ENCODE measurements at places on chromosomes 12 and 14.

DNA sequence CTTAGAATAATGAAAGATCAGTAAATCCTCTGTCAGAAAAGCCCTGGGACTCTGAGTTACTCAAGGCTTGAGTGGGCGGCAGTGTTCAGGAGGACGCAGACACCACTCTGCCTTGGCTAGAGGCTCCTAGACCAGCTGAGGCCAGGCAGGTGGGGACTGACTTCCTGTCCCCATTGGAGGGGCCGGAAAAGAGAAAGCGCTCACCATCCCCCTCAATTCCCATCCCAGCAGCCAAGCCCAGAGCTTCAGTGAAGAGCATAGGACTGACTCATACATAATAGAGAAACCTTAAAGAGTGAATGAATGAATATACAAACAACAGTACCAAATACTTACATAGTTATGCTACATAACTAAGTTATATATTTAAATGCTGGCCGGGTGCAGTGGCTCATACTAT is 62.0 kb downstream of the PLEKHG7 start:
- DNase-seq = no peak

- DNase-seq = no peak
Observed at GRCh38 chr12:68067762-68068376, 78.6 kb downstream of the IFNG-AS1 start.

DNA sequence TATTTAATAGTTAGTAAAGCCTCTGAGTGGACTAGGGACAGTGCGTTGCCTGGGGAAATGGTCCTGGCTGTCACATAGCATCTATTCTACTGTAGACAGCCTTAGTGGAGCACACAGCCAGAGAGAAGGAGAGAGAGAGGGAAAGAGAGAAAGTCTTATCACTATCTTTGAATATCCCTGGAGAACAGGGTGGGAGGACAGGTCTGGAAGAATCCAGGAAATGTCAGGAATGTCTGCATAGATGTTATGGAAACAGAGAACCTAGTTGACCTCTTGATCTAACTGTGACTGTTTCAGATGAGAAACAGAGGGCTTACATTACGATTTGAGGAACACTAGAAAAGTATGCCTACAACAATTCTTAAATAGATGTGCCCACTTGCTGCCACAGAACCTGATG is 92.8 kb downstream of the SLC15A5 start:
- DNase-seq = no peak

GRCh38 chr12:45279931-45280830 is 64.3 kb downstream of the ANO6 start:
- no peak for DNase-seq

DNA sequence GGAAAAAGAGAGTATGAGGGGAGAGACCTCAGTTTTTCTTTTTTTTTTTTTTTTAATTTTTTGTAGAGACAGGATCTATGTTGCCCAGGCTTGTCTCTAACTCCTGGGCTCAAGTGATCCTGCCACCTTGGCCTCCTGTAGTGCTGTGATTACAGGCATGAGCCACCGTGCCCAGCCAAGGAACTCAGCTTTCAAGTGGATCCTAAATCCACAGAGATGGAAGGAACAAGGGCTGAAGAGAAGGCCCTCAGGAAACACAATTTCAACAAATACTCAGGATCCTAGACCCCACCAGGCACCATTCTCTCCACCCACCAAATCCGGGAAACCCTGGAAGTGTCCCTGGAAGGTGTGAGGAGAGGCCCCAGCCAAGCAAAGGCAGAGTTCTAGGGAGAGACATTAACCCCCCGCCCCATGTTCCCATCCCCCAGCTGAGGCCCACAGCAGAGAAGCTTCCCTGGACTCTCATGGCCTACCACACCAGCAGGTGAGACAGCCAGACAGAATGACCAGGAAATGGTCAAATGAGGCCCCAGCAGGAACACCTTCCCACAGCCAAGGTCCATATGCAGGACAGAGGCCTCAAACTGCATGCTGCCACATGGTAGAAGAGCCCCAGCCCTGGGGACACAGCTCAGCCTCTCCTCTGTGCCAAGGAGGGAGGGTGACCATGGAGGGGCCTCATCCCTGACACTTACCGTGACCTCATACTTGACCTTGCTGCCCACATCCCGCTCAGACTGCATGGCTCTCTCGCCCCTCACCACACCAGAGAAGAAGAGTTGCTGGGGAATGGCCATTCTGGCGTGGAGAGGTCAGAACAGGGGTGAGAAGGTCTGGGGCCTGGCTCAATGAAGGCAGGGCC is 14.1 kb downstream of the ITGA7 start:
- no peak for DNase-seq

DNA sequence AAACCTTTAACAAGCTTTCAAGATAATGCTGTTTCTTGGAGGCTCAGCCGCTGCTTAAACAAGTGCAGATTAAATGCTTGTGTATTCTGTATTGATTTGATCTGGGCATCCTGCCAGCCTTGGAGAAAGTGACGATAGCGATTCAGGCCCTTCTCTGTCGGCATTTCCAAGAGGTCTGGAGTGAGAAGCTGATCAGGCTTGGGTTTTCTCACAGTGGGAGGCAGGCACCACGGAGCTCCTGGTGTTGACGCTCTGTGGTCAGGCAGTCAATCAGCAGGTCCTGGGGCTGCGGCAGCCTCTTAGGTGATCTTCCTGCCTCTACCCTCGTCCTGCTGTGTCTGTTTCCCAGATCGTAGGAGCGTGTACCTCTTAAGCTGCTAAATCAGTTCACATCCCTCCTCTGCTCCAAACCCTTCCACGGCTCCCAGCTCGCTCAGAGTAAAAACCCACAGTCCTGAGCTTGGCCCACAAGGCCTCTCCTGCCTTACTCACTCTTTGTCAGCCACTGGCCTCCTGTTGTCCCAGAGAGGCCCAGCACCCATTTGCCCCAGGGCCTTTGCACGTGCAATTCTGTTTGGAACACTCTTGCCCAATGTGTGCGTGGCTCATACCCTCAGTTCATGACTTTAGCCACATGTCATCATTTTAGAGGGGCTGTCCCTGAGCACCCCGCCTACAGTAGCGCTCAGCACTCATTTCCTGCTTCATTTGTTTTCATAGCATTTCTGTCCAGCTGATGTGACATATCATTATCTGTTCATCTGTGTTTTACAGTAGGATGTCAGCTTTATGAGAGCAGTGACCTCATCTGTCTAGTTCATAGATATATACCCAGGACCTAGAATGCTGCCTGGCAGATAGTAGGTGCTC is 155.4 kb downstream of the AACS start:
- no peak for DNase-seq

GRCh38 chr12:108721824-108722223 is 9.5 kb downstream of the CORO1C start:
- no peak for DNase-seq

GRCh38 chr14:73685328-73685727 is 28.9 kb downstream of the PNMA1 start:
- no peak for DNase-seq

GRCh38 chr12:111293266-111294009 is 75.5 kb downstream of the PHETA1 start:
- DNase-seq = no peak

DNA sequence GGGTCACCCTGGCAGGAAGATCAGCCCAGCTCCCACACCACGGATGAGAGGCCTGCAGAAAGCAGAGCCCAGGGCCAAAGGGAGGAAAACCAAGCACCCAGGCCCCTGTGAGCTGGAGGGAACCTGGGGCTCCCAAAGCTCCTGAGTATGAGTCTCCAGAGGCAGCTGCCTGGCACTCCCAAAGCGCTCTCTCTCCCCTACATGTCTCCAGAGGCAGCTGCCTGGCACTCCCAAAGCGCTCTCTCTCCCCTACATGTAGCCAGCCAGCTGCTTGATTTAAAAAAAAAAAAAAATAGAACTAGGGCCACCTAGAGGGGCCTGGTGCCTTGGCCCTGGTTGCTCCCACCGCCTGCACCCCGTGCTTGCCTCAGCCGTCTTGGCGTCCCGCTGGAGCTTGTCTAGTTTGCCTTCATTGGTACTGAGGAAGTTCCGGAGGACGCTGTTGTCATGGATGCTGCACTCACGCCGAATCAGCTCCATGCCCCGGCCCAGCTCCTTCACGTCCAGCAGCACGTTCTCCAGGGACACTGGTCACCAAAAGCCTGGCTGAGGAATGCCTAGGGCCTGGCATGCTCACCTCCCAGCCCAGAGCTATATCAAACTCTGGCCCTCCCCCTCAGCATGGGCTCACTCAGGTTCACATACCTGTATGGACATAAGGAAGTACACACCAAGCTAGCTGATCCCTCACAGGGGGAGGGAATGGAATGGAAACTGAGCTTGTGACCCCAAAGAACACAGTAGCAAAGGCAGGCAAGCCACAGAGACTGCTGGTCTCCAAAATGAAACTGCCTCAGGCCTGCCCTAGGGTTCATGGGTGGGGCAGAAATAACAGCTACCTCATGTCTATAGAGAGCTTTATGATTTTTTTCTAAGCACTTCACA is 24.7 kb downstream of the PRPF40B start:
- no peak for DNase-seq

- DNase-seq = no peak
Observed at GRCh38 chr14:68133856-68134255, 314.3 kb downstream of the RAD51B start.

- peak; percentile 97 for DNase-seq
Observed at GRCh38 chr12:28583701-28584261, 393.5 kb downstream of the CCDC91 start.

- no peak for DNase-seq
Observed at GRCh38 chr14:30874120-30874998, at the start of gene COCH. TSS of gene COCH (plus strand) at chr14:30874559. CDS start at chr14:30874939, 380 bp downstream.

- no peak for DNase-seq
Observed at GRCh38 chr12:66290716-66291200, 11.5 kb upstream of the HELB start.

GRCh38 chr12:10140001-10140400 is 10.0 kb upstream of the CLEC7A start:
- DNase-seq = peak; percentile 83

- DNase-seq = no peak
Observed at GRCh38 chr14:54317391-54317790, 79.4 kb upstream of the CDKN3 start.

DNA sequence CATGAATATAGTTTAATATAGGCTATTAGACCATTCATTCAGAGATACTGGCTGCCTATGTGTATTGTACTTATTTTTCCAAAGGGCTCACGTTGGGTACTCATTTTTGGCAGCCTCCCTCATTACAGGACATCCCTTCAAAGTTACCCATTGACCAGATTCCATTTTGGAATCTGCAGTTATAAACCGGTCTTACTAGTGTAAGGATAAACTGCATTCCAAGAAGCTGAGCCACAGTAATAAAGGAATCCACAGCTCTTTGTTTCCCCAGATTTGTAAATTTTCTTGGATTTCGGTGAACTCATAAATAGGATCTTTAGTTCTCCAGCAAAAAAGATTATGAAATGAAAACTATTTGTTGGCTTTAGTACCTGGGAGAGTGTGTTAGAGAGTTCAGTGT is 18.9 kb upstream of the CFL2 start:
- no peak for DNase-seq

DNA sequence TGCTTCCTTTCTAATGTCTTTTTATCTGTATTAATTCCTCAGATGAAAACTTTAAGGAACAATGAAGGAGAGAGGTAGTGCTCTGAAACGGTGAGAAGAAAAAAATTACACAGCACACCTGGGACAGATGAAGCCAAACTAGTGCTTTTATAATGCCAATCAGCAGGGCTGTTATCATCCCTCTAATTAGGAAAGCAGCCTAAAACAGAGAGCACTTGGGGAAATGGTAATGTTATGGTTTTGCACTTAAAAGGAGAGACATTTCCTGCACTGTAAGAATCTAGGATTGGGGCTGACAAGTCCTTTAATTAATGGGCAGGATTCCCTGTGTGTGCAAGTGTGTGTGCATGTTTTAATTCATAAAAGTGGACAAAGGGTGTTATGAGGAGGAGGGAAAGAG is 4.8 kb upstream of the LMO3 start:
- DNase-seq = no peak

DNA sequence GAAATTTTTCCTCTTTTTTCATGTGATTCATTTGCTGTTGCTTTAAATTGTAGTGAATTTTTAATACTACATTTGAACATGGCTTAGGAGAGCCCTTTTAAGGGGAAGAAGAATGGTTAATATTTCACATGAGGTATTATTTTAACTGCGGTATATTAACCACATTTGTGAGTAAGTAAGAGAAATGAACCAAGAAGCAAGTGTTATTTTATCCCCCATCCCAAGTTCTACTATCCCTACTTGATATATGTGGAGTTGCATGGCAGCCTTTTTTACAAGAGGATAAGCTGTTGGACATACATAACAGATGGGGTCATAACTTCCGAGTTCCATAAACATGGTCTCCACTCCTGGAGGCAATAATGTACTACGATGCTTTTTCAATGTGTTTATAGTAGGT is 623.3 kb downstream of the LRFN5 start:
- no peak for DNase-seq

GRCh38 chr12:40597133-40597532 is 95.1 kb upstream of the CNTN1 start:
- DNase-seq = no peak

DNA sequence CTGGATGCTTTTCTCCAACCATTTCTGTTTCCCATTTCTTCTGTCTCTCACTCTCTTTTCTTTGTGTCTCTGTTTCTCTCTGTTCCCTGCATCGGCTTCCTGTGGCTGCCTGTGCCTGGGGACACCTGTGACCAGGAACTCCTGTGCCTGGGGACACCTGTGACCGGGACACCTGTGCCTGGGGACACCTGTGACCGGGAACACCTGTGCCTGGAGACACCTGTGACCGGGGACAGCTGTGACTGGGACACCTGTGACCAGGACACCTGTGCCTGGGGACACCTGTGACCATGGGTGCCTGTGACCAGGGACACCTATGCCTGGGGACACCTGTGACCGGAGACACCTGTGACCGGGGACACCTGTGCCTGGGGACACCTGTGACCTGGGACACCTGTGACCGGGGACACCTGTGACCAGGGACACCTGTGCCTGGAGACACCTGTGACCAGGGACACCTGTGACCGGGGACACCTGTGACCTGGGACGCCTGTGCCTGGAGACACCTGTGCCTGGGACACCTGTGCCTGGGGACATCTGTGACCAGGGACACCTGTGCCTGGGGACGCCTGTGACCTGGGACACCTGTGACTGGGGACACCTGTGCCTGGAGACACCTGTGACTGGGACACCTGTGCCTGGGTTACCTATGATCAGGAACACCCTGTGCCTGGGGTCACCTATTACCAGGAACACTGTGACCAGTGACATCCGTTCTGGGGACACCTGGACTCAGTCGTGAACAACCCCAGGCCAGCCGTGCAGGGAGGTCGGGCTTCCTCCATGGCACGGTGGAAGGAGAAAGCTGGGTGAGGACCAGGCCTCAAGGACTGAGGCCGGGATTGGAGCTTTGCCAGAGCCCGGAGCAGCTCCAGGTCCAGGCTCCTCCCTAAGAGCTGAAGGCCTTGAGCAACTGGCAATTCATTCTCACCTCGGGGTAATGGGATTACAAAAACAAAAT is 23.4 kb upstream of the FBRSL1 start:
- no peak for DNase-seq

GRCh38 chr12:2583091-2583497 is 211.7 kb upstream of the FKBP4 start:
- peak; percentile 46 for DNase-seq
